ENCODE measurements at places on chromosomes 1 and 21. TPM values are rescaled to one million over a fixed set of nuclear protein-coding genes. Genes with fewer than 3 reads are reported as not detected.

Gene FALEC
- not detected for total RNA-seq

Gene CELA3B
- not detected for total RNA-seq

- H3K27me3 ChIP-seq, result peaks cover 2% of the 10 kb centered on the region
- no peak overlapping the region for H3K4me3 ChIP-seq
- H3K36me3 ChIP-seq, result peaks cover 29% of the 10 kb centered on the region
- peak; percentile 39 for DNase-seq
- peak overlapping the region; percentile 37 for H3K27ac ChIP-seq
Measured at GRCh38 chr1:23751050-23751814, 8.0 kb downstream of the ELOA start.

GRCh38 chr1:158607296-158607695, 2.2 kb downstream of the OR10Z1 start:
- H3K36me3 ChIP-seq, result no peaks in the 10 kb centered on the region
- H3K4me1 ChIP-seq, result no peaks in the 10 kb centered on the region
- no peaks in the 10 kb centered on the region for H3K27me3 ChIP-seq
- no peak overlapping the region for H3K27ac ChIP-seq

GRCh38 chr21:17818186-17819113, 706 bp downstream of the C21orf91 start:
- DNase-seq, result peak; percentile 3
- H3K27ac ChIP-seq, result peak overlapping the region; percentile 77
- H3K4me3 ChIP-seq, result peak overlapping the region; percentile 94
- peaks cover 4% of the 10 kb centered on the region for H3K27me3 ChIP-seq

Gene PYHIN1
- not detected for total RNA-seq

DNA sequence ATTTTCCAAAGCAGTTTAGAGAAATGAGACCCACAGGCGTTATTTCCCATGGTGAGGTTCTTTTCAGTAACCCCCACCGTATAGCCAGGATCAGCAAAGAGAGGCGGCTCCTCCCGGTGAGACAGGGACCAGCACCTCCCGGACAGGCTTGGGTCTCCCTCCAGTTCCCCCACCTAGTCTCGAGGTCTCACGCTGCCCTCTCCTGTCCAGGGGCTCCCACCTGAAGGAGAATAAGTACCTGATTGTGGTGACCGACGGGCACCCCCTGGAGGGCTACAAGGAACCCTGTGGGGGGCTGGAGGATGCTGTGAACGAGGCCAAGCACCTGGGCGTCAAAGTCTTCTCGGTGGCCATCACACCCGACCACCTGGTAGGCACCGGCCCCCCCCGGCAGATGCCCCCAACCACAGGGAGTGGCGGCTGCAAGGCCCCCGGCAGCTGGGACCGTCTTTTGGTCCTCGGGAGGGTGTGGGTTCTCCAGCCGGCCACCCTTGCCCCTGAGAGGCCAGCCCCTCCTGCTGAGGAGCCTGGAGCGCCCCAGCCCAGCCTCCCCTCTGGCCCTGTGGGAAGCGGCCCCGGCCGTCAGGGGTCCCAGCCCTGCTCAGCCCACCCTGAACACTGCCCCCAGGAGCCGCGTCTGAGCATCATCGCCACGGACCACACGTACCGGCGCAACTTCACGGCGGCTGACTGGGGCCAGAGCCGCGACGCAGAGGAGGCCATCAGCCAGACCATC, 4.9 kb downstream of the COL6A1 start:
- H3K27me3 ChIP-seq, result no peaks in the 10 kb centered on the region
- H3K4me3 ChIP-seq, result no peak overlapping the region
- H3K27ac ChIP-seq, result no peak overlapping the region
- peaks cover 12% of the 10 kb centered on the region for H3K4me1 ChIP-seq
- DNase-seq, result no peak
- H3K36me3 ChIP-seq, result peaks cover 11% of the 10 kb centered on the region

Gene VWA5B1
- total RNA-seq, result not detected

Gene TMEM125
- total RNA-seq, result not detected

GRCh38 chr1:192951691-192952460, 107.3 kb downstream of the UCHL5 start:
- H3K4me3 ChIP-seq, result no peak overlapping the region
- H3K27ac ChIP-seq, result no peak overlapping the region
- H3K36me3 ChIP-seq, result no peaks in the 10 kb centered on the region
- peaks cover 2% of the 10 kb centered on the region for H3K27me3 ChIP-seq

DNA sequence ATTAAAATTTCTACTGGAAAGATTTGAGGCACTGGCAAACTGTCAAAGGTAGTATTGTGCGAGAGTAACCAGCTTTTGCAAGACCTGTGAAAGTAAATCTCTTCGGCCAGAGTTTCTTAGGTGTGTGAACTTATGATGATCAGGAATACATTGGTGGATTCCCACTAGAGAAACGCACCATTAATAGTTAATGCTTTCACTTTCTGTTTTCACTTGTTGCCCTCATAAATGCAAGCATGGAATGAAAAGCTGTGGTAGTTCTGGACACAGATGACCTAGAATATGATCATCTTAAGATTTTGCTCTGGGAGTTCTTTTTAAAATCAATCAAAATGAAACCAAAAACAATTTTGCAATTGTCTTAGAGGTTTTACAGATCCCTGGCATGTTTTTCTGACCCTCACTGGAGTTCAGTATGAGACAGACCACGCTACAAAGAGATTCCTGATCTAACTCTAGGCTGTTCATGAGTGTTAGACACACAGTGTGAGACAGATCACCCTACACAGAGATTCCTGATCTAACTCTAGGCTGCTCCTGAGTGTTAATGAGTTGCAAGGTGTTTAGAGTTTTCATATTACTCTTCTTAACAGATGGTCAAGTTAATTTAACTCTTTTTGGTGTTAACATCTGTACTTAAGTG, 98.8 kb downstream of the SDCCAG8 start:
- no peaks in the 10 kb centered on the region for H3K27me3 ChIP-seq
- peak overlapping the region; percentile 75 for H3K27ac ChIP-seq
- DNase-seq, result peak; percentile 8
- H3K36me3 ChIP-seq, result peaks cover 7% of the 10 kb centered on the region
- H3K4me1 ChIP-seq, result peaks cover 24% of the 10 kb centered on the region

Gene CAMTA1
- total RNA-seq, result 80.9 TPM

DNA sequence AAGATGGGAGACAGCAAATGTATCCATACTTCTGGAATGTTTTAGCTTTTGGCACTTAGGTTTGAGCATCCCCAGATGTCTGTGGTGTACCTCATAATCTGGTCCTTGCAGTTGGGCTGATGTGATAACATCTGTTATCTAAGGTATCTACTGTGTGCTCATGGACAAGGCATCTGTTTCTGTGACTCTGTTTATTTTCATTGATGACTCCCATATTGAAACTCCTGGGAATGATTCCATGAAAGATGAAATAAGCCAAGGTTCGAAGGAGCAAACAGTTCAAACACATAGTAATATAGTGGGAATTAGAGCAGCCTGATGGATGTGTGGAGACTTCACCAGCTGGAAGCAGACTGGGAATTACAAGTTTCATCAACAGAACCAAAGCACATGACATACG, 20.7 kb upstream of the TRIM45 start:
- H3K4me1 ChIP-seq, result peaks cover 59% of the 10 kb centered on the region
- H3K4me3 ChIP-seq, result peak overlapping the region; percentile 13
- H3K27ac ChIP-seq, result peak overlapping the region; percentile 74
- no peaks in the 10 kb centered on the region for H3K36me3 ChIP-seq

Gene PROK1
- total RNA-seq, result not detected

Gene CAMK2N1
- 40.3 TPM for total RNA-seq

DNA sequence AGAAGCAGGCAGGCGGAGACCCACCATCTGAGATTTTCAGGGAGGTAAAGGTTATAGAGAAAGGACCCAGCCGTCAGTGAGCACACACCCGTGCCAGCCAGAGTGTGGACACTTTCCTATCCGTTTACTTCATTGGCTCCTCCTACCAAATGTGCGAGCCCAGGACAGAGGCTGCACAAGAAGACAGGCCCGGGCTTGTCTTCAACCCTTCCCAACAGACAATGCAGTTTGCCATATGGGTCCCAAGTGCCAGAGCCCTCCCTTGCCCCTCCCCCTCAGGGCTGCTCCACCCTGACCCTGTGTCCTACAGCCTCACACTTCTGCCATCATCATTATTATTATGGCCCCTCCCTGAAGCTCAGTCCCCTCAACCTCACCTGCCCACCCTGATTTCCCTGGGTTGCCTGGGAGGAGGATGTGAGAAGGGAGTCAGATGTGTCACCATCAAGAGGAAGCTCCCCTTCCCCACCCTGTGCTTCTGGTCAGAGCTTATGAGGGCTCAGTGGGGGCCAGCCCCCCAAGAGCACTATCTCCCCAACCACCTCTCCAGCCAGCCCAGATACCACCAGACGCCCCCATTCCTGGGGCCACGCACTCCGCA, 9.4 kb downstream of the LAPTM5 start:
- peak overlapping the region; percentile 23 for H3K27ac ChIP-seq
- no peak overlapping the region for H3K4me3 ChIP-seq
- no peaks in the 10 kb centered on the region for H3K36me3 ChIP-seq
- peaks cover 9% of the 10 kb centered on the region for H3K4me1 ChIP-seq
- DNase-seq, result no peak

- peaks cover 31% of the 10 kb centered on the region for H3K4me1 ChIP-seq
- H3K27ac ChIP-seq, result no peak overlapping the region
- no peak for DNase-seq
- 0 out of 2 replicates have a peak, but pooled peaks cover 5% of the 10 kb centered on the region for H3K36me3 ChIP-seq
- no peak overlapping the region for H3K4me3 ChIP-seq
Measured at GRCh38 chr1:35507947-35508346, 49.3 kb downstream of the KIAA0319L start.

Gene KIF21B
- total RNA-seq, result not detected

GRCh38 chr1:33008051-33008914, 28.4 kb downstream of the AK2 start:
- H3K4me3 ChIP-seq, result no peak overlapping the region
- no peak overlapping the region for H3K27ac ChIP-seq
- H3K4me1 ChIP-seq, result peaks cover 52% of the 10 kb centered on the region
- no peak for DNase-seq
- no peaks in the 10 kb centered on the region for H3K27me3 ChIP-seq
- peaks cover 23% of the 10 kb centered on the region for H3K36me3 ChIP-seq

- no peak overlapping the region for H3K4me3 ChIP-seq
- H3K27me3 ChIP-seq, result no peaks in the 10 kb centered on the region
- no peaks in the 10 kb centered on the region for H3K36me3 ChIP-seq
- H3K27ac ChIP-seq, result peak overlapping the region; percentile 46
Measured at GRCh38 chr1:221418346-221418745, 323.5 kb downstream of the DUSP10 start.

- H3K4me3 ChIP-seq, result peak overlapping the region; percentile 62
- H3K4me1 ChIP-seq, result peaks cover 72% of the 10 kb centered on the region
- 0 out of 2 replicates have a peak, but pooled peaks cover 4% of the 10 kb centered on the region for H3K36me3 ChIP-seq
Measured at GRCh38 chr21:33687634-33688033, 45.3 kb downstream of the ITSN1 start.

- no peaks in the 10 kb centered on the region for H3K4me1 ChIP-seq
- peaks cover 2% of the 10 kb centered on the region for H3K36me3 ChIP-seq
- H3K27me3 ChIP-seq, result peaks cover 69% of the 10 kb centered on the region
- no peak overlapping the region for H3K27ac ChIP-seq
- no peak overlapping the region for H3K4me3 ChIP-seq
Measured at GRCh38 chr21:33063907-33064622, 5.9 kb upstream of the OLIG1 start.

Gene PAQR6
- 0.54 TPM for total RNA-seq

Gene STYXL2
- not detected for total RNA-seq

DNA sequence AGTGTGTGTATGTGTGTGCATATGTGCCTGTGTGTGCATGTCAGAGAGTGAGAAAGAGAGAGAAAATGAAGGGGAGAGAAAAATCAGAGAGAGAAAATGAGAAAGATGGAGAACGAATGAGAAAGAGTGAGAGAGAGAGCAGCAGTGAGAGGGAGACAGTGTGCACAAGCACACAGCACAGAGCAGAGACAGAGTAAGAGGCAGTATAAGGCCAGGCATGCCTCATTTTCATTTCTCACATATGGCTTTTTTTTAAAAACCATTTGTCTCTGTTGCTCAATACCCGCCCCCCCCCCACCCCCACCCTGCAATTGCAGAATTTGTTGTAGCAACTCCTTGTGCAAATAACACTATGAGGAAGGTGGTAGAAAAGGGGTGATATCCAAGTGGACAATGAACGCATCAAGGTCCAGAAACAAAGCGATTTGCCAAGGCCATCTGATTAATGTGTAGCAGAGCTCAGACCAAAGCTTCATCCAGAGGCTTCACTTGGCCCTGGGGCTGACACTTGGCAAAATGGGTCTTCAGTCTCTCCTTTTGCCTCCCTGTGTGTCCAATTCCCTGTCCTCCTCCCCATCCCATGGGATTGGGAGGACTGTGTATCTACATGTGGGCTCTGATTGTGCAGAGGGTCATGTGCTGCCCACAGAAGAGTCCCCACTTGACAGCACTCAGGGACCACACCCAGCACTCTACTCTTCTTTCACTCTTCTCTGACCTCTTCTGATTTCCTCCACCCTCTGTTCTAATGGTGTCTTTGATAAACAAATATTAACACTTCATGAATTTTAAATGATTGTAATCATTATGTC, 38.9 kb upstream of the HSD3B1 start:
- no peaks in the 10 kb centered on the region for H3K4me1 ChIP-seq
- no peak overlapping the region for H3K4me3 ChIP-seq
- no peak overlapping the region for H3K27ac ChIP-seq
- no peaks in the 10 kb centered on the region for H3K36me3 ChIP-seq
- no peak for DNase-seq

DNA sequence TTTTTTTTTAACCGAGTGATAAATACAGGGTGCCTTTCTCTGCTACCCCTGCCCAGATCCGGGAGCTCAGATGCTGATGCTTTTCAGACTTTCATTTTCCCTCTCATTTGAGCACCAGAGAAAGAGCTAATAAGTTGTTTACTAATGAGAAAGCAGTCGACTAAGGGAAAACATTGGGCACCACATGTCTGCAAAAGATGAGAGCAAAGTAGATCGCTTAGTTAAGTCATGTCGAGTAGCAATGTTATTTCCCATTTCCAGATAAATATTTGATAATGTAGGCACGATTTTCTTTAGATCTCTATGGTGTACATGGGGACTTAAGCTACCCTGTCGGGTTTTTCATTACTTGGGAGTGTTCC, 1.2 kb downstream of the PKN2 start:
- H3K4me3 ChIP-seq, result peak overlapping the region; percentile 94
- peaks cover 53% of the 10 kb centered on the region for H3K4me1 ChIP-seq
- DNase-seq, result peak; percentile 1
- peak overlapping the region; percentile 98 for H3K27ac ChIP-seq

- H3K36me3 ChIP-seq, result peaks cover 38% of the 10 kb centered on the region
- DNase-seq, result no peak
Measured at GRCh38 chr1:41028034-41028642, 6.6 kb upstream of the SLFNL1 start.

DNA sequence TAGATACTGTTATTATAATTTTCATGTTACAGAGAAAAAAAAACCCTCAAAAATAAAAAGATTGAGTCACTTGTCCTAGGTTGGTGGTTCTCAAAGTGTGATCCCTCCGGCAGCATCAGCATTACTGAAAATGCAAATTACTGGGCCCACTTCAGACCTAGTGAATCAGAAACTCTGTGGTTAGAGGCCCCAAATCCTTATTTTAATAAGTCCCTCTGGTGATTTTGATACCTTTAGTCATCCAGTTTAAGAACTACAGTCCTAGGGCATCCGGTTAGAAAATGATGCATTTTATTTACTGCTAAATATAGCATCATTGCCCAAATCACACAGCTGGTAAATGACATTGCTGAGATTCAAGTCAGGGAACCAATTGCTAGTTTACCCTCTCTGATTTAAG, 203.7 kb upstream of the RUNX1 start:
- H3K4me3 ChIP-seq, result no peak overlapping the region
- peaks cover 67% of the 10 kb centered on the region for H3K4me1 ChIP-seq
- H3K36me3 ChIP-seq, result peaks cover 14% of the 10 kb centered on the region
- H3K27ac ChIP-seq, result peak overlapping the region; percentile 27
- peaks cover 2% of the 10 kb centered on the region for H3K27me3 ChIP-seq

Gene KRTAP8-1
- not detected for total RNA-seq

Gene NOL9
- 28.9 TPM for total RNA-seq
